Thoracic aorta (tissue), 2 donors: ENCODE measurements at places on chromosomes 13 and 19. TPM values are rescaled to one million over a fixed set of nuclear protein-coding genes. Genes with fewer than 3 reads are reported as not detected.

DNA sequence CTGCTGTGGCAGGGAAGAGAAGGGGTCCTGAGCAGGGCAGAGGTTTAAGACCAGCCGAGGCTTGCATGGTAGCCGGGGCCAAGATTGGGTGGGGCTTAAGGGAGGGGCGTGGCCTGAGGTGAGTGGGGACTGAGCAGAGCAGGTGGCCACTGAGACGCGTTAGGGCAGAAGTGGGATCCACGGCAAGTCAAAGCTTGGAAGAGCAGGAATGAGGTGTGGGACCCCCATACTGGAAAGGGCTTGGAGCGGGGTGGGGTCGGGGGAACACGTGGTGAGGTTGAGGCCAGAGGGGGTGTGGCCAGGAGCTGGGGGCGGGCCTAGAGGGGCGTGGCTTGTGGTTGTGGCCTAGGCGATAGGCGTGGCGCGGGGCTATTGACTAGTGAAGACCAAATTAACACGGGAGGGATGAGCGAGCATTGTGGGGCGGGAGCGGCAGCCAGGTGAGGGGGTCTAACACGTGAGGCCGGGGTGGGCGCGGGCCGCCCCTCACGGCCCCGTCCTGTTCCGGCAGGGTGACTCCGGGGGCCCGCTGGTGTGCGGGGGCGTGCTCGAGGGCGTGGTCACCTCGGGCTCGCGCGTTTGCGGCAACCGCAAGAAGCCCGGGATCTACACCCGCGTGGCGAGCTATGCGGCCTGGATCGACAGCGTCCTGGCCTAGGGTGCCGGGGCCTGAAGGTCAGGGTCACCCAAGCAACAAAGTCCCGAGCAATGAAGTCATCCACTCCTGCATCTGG lies 3.3 kb downstream of the CFD start:
- peaks cover 2% of the 10 kb centered on the region for H3K36me3 ChIP-seq
- peaks cover 11% of the 10 kb centered on the region for H3K4me1 ChIP-seq
- H3K27ac ChIP-seq = no peak overlapping the region
- H3K27me3 ChIP-seq = peaks cover 7% of the 10 kb centered on the region
- H3K4me3 ChIP-seq = peak overlapping the region; percentile 25
- DNase-seq = no peak

- no peak for DNase-seq
- no peak overlapping the region for H3K4me3 ChIP-seq
- no peak overlapping the region for H3K27ac ChIP-seq
- no peaks in the 10 kb centered on the region for H3K27me3 ChIP-seq
- no peaks in the 10 kb centered on the region for H3K4me1 ChIP-seq
Observed at GRCh38 chr13:26693749-26694463, 66.7 kb downstream of the GPR12 start.

DNA sequence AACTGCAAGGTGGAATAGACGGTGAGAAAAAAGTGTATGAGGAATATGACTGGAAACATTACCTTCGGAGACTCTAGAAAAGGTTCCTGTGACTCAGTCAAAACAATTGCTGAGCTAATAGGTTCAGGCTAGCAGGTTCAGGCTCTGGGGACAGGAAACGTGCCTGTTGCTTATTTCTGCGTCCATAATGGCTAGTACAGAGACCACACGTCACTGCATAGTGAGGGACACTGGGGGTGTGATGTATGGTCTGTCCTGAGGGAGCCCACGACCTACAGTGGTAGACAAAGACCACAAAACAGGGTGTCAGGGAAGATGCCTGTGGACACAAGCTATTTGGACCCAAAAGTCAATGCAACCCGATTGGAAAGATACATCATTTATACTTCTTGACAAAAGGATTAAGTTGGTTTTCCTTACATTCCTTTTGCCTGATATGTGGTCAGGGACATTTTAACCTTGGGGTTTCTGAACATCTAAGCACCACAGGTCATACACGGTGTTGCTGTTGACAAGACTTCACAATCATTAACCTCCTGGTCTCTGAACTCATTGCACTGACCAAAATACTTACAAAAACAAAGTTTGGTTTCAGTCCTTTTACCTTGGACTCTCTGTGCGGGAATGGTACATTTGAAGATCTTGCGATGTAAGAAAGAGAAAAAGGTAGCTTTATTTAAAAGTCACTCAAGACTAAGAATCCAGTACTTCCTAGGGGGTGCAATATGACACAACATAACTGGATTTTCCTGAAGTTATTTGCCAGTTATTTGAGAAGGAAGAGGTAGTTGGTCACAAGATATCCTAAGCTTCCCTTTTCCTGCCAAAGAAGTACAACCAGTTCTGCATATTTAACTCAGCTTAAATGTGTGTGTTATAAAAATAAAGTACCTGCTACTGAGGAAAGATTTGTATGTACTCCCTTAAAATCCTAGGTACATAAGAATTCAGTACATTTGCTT lies 20.0 kb downstream of the CRYL1 start:
- H3K27ac ChIP-seq = no peak overlapping the region
- no peaks in the 10 kb centered on the region for H3K27me3 ChIP-seq
- no peak overlapping the region for H3K4me3 ChIP-seq
- no peak for DNase-seq
- H3K36me3 ChIP-seq = peaks cover 3% of the 10 kb centered on the region

Gene ELSPBP1
- total RNA-seq = not detected

Gene LCP1
- 61.7 TPM for total RNA-seq

Gene SIGLECL1
- not detected for total RNA-seq
